ENCODE measurements at places on chromosomes 12 and 14.

DNA sequence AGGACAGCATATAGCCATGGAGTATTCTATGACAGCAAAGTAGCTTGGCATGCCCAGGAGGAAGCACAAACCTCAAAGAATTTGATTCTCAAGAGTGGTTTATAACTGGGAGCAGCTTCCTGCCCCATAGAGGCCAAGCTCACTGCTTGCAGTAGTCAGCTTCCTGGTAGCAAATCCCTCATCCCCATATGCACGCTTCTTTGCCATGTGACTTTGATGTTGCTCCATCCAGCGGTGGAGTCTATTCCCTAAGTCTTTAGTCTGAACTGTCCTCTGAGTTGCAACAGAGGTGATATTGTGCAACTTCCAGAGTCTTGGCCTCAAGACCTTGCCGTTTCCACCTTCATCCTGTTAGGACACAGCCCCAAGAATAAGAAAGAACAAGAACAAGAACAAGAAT, 996.8 kb upstream of the TMEM132C start:
- DNase-seq, result no peak

DNA sequence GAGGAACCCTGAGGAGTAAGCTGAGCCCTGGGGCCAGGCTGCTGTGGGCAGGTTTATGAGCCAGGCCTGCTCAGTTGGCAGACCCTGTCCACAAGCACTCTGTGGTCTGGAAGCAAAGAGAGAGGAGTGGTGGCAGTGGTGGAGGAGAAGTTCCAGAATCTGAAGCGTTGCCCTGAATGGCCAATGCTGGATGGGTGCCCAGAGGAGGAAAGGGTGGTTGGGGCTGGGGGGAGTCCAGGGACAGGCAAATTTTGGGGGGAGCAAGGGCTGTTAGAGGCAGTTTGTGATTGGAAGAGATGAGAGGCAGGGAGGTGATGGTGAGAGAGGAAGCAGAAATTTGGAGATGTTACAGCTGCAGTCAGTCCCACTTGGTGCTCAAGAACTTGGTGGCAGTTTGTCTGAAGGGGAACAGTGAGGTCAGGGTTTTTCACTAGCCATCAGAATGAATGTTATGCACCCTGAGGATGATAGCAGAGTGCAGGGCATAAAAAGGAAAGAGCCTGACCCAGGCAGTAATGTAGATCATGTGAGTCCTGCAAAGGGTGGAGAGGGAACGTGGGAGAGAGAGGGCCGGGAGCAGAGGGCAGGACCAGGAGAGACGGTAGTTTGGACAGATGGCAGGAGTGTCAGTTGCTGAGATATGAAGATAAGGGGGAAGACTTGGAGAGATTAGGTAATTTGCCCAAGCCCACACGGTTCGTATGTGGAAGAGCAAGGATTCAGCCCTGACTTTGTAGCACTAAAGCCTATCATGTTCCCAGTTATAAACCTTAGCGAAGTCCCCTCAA, 51.2 kb downstream of the GALNT8 start:
- no peak for DNase-seq

DNA sequence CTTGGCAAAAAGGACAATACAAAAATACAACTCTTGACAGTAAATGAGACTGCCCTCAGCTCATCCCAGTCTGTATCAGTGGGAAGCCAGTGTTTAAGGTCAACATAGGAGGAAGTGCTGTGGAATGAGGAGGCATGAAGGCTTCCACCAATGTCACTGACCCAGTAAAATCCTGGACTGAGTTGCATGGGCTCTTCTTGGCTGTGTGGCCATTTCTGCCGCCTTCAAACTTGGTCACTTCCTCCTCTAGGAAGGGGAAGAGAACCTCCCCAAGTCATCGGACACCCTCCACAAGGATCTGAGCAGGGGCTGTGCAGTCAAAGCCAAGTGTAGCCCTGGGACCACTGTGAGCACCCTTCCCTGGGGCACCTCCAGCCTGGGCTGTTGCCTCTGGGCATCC, 11.9 kb downstream of the GPR68 start:
- DNase-seq, result no peak

DNA sequence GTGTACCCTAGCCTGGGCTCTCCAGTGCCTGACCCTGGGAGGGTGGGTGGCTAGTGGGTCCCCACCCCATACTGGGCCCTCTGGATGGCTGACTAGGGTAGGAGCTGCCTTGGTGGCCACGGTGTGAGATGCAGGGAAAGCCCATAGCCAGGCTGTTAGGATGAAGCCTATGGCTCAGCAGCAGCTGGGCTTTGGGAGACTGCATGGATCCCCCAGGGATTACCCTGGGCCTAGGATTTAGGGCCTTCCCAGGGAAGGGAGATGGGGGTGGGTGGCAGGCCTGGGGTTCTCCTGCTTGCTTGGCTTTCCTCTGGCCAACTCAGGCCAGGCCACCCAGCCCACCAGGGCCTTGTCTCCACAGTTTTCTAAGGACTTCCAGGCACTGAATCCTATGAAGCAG, 6.3 kb downstream of the GSTZ1 start:
- DNase-seq, result no peak

- DNase-seq, result no peak
These were observed 78.9 kb downstream of the SNAPC1 start for GRCh38 chr14:61841145-61841544.

GRCh38 chr12:116773276-116773731, 35.2 kb downstream of the RNFT2 start:
- no peak for DNase-seq

DNA sequence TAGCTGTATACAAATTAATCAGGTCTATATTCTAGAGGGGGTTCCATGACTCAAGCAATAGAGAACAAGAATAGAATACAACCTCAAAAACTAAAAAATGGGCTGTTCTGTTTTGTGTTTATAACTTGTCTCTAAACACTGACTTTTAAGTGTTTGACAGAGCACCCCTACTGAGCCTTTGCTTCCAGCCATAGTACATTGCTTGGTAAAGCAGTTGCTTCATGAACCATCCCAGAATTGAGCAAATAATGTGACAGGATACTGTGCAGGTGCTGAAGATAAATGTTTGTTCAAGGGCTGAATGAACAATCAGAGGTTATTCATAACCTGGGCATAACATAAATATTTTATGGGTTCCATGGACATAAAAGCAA, 11.5 kb downstream of the SPTSSA start:
- no peak for DNase-seq
